Suprapubic skin (tissue), 4 donors: ENCODE measurements at places on chromosomes 16 and 17.
A peak's percentile ranks its signal among the peaks of the same experiment; 100 is the strongest.

DNA sequence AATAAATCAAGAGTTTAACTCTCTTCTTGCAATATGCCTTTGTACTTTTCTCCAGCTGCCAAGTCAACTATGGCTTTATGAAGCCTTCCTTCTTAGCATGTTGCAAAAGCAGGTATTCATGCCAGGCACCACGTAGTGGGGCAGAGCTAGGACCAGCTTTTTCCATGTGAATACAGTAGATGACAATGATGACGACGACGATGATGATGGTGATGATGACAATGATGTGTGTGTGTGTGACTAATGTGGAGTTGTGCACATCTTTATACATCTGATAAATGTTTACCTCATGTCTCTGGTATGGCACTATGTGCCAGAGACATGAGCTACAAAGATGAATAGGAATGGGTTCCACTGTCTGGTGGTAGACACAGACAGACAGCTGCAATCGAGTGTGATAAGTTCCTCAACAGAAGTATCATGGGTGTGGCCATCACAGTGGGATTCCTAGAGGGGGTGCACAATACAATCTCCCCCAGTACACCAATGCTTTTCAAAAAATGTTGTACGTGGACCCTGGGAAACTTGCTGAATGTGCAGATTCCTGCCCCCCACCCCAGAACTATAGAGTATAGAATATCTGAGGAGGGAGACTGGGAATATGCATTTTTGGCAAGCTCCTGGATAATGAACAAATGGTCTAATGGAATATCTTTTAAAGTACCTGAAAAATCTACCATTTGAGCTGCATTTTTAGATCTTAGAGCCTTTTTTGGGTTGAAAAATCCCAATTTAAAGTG, 183.4 kb downstream of the ABCC12 start:
- H3K36me3 ChIP-seq: no peaks in the 10 kb centered on the region
- no peaks in the 10 kb centered on the region for H3K4me1 ChIP-seq
- H3K27ac ChIP-seq: no peak overlapping the region
- DNase-seq: no peak
- H3K27me3 ChIP-seq: no peaks in the 10 kb centered on the region

- no peaks in the 10 kb centered on the region for H3K27me3 ChIP-seq
- peaks cover 61% of the 10 kb centered on the region for H3K4me1 ChIP-seq
- no peak for DNase-seq
- peaks cover 21% of the 10 kb centered on the region for H3K36me3 ChIP-seq
- H3K4me3 ChIP-seq: no peak overlapping the region
Measured at GRCh38 chr17:17852930-17853329, 16.1 kb upstream of the SREBF1 start.

DNA sequence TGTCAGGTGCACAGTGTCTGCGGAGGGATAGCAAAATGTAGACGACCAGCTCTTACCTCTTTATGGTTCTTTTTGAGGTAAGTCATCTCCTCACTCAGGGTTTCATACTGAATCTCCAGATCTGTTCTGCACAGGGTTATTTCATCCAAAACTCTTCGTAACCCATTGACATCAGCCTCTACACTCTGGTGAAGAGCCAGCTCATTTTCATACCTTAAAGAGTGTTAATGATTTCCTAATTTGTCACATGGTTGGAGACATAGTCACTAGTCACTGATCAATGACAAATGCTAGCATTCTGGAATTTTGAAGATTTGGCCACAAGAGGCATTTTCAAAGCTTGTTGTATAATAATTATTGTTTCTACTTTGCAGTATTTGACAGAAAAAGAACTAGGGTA, 1.3 kb downstream of the KRT25 start:
- no peak for DNase-seq
- no peak overlapping the region for H3K4me3 ChIP-seq
- H3K4me1 ChIP-seq: no peaks in the 10 kb centered on the region
- no peak overlapping the region for H3K27ac ChIP-seq

GRCh38 chr17:7184647-7185046, 5.5 kb upstream of the ASGR1 start:
- H3K4me1 ChIP-seq: no peaks in the 10 kb centered on the region
- no peaks in the 10 kb centered on the region for H3K27me3 ChIP-seq
- no peak overlapping the region for H3K27ac ChIP-seq

- no peak for DNase-seq
- H3K4me3 ChIP-seq: no peak overlapping the region
- H3K27me3 ChIP-seq: no peaks in the 10 kb centered on the region
Measured at GRCh38 chr16:85656351-85657266, 32.1 kb downstream of the GINS2 start.

- no peak for DNase-seq
- H3K4me1 ChIP-seq: no peaks in the 10 kb centered on the region
- no peaks in the 10 kb centered on the region for H3K36me3 ChIP-seq
- no peak overlapping the region for H3K4me3 ChIP-seq
- no peak overlapping the region for H3K27ac ChIP-seq
Measured at GRCh38 chr16:1066584-1067172, 5.9 kb upstream of the SSTR5 start.

- H3K4me3 ChIP-seq: peak within 1 kb of the TSS; percentile 45
- no peaks in the 10 kb centered on the region for H3K27me3 ChIP-seq
- no peak for DNase-seq
- H3K36me3 ChIP-seq: no peaks in the 10 kb centered on the region
- H3K27ac ChIP-seq: peak within 1 kb of the TSS; percentile 68
- peaks cover 13% of the 10 kb centered on the region for H3K4me1 ChIP-seq
Measured at GRCh38 chr16:20763461-20764232, at the start of gene ACSM3. Gene ACSM3, plus strand, starts transcription at chr16:20764014. Its CDS starts 6,021 bp downstream, at chr16:20770035.

GRCh38 chr16:22627043-22627442, 116.4 kb downstream of the NPIPB5 start:
- no peaks in the 10 kb centered on the region for H3K27me3 ChIP-seq
- no peak for DNase-seq
- no peaks in the 10 kb centered on the region for H3K36me3 ChIP-seq
- H3K4me3 ChIP-seq: no peak overlapping the region

- no peaks in the 10 kb centered on the region for H3K4me1 ChIP-seq
- DNase-seq: no peak
- no peak overlapping the region for H3K4me3 ChIP-seq
- no peak overlapping the region for H3K27ac ChIP-seq
- no peaks in the 10 kb centered on the region for H3K27me3 ChIP-seq
- no peaks in the 10 kb centered on the region for H3K36me3 ChIP-seq
Measured at GRCh38 chr16:75476817-75477216, 12.3 kb upstream of the TMEM170A start.

- no peak overlapping the region for H3K4me3 ChIP-seq
- H3K27me3 ChIP-seq: no peaks in the 10 kb centered on the region
- H3K4me1 ChIP-seq: peaks cover 4% of the 10 kb centered on the region
- no peak overlapping the region for H3K27ac ChIP-seq
- no peak for DNase-seq
- H3K36me3 ChIP-seq: no peaks in the 10 kb centered on the region
Measured at GRCh38 chr16:80990577-80990976, 16.1 kb downstream of the CMC2 start.

- no peaks in the 10 kb centered on the region for H3K36me3 ChIP-seq
- no peak overlapping the region for H3K27ac ChIP-seq
- H3K4me3 ChIP-seq: no peak overlapping the region
- peak; percentile 56 for DNase-seq
Measured at GRCh38 chr16:66441586-66442375, 14.7 kb downstream of the BEAN1 start.

GRCh38 chr16:77468831-77469230, 34.0 kb upstream of the ADAMTS18 start:
- no peak for DNase-seq
- no peak overlapping the region for H3K4me3 ChIP-seq
- H3K27ac ChIP-seq: no peak overlapping the region
- no peaks in the 10 kb centered on the region for H3K36me3 ChIP-seq

DNA sequence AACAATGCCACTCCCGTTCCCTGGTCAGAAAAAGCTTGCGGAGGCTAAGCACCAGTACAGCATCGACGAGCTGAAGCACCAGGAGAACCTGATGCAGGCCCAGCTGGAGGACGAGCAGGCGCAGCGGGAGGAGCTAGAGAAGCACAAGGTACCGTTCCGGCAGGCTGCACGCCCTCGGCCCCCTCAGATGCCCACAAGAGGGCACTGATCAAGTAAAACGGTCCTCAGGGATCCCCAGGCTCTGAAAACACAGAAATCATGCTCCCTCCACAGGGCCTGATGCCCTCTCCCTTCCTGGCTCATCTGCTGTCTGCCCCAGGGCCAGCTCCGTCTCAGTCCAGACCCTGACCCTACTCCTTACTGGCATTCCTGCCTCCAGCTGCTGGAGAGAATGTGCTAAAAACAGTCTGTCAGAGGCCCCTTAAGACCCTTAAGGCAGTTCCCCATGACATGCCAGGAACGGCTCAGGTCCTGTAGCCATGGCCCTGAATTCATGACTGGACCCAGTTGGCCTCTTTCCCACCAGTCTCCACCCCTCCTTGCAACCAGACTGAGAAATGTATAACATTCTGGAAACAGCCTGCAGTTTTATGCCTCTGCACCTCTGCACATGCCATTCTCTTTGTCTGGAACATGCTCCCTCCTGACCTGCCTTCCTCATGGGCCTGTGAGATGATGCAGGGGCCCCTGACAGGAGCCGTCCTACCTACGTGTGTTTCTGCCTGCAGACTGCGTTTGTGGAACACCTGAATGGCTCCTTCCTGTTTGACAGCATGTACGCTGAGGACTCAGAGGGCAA, 21.8 kb downstream of the DRC3 start:
- H3K27me3 ChIP-seq: no peaks in the 10 kb centered on the region
- no peak for DNase-seq
- no peak overlapping the region for H3K4me3 ChIP-seq

DNA sequence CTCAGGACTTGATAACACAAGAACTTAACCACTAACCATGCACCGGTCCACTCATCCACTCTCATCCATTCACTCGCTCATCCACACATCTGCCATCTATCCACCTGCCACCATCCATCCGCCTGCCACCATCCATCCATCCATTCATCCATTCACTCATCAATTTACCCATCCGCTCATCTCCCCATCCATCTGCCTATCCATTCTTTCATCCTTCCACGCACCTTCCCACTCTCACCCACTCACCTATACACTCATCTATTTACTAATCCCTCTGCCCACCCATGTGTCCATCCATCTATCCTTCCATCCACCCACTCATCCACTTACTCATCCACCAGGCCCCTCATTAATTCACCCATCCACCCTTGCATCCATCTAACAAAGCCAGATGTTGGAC, 131.0 kb downstream of the MRM1 start:
- H3K4me3 ChIP-seq: no peak overlapping the region
- no peaks in the 10 kb centered on the region for H3K36me3 ChIP-seq
- DNase-seq: no peak
- H3K27me3 ChIP-seq: peaks cover 46% of the 10 kb centered on the region
- no peak overlapping the region for H3K27ac ChIP-seq

DNA sequence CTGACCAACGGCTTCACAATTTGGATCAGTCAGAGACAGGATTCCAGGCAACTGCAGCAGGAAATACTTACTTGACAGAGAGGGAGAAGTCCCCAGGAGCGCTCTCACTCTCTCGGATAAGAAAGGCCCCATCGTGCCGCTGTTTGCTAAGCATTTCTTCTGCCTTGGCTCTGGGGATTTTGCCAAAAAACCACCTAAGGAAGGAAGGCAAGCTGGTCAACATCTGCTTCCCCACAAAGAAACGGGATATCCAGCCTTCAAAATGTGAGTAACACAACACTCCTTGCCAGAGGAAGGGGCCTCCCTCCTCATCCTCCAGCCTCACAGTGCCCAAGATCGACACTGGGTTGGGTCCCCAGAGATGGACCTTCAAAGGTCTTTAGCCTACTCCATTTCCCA, 36.6 kb upstream of the SLC25A19 start:
- no peak for DNase-seq
- peaks cover 24% of the 10 kb centered on the region for H3K36me3 ChIP-seq
- H3K27me3 ChIP-seq: no peaks in the 10 kb centered on the region
- peaks cover 11% of the 10 kb centered on the region for H3K4me1 ChIP-seq
- H3K27ac ChIP-seq: peak overlapping the region; percentile 19

GRCh38 chr17:2779545-2779944, 16.7 kb upstream of the RAP1GAP2 start:
- H3K4me3 ChIP-seq: no peak overlapping the region
- H3K27ac ChIP-seq: no peak overlapping the region

DNA sequence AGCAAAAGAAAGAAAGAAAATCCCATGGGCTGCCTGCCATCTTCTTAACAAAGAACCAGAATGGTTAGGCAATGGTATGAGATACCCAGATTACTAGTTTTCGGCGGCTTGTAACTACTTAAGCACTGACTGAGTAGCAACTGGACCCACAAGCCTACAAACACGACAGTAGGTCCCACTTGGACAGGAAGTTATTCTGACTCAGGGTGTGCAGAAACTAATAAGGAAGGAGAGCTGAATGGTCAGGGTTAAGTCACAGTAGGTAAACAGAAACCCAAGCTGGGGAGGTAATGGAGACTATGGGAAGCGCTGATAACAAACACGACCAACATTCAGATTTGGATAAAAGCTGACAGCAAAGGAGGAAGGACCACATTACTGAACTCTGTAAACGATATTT, 10.4 kb upstream of the HLF start:
- H3K27me3 ChIP-seq: no peaks in the 10 kb centered on the region
- no peak for DNase-seq
- H3K27ac ChIP-seq: no peak overlapping the region

DNA sequence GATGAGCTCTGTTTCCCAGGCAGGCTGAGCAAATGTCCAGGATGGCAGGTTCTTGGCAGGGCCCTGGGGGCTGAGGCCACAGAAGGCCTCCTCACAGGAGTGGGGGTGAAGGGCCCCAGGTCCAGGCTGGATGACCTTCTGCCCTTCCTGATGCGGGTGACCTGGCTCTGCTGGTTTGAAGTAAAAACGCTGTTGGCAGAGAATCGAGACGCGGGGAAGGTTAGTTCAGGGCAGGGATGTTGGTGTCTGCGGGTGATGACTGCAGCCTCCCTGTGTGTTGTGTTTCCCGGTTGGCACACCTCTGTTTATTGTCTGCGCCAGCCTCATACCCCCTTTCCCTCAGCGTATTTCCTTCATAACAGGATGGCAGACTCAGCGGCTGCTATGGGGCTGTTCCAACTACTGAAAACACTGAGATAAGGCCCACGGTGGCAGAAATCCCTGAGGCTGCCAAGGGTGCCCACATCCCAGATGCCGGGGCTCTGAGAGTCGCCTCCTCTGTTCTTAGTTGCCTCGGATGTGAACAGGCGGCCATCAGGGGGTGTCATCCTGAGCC, 104.6 kb downstream of the METRNL start:
- peaks cover 29% of the 10 kb centered on the region for H3K4me1 ChIP-seq
- no peak for DNase-seq
- no peaks in the 10 kb centered on the region for H3K36me3 ChIP-seq
- no peak overlapping the region for H3K4me3 ChIP-seq

DNA sequence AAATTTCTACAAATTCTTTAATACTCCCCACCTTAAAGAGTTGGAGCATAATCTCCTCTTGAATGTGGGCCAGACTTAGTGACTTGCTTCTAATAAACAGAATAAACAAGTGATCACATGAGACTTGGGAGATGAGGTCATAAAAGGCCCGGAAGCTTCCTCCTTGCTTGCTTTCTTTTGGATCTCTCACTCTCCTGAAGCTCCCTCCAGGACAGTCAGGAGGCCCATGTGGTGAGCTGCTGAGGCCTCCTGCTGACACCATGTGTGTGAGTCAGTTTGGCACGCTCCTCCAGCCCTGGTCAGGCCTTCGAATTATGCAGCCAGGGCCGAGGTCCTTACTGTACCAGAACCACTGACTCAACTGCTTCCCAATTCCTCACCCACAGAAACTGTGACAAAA, 53.2 kb downstream of the NDEL1 start:
- peaks cover 74% of the 10 kb centered on the region for H3K36me3 ChIP-seq
- no peak overlapping the region for H3K4me3 ChIP-seq
- DNase-seq: no peak

GRCh38 chr16:76164970-76165558, 112.1 kb upstream of the CNTNAP4 start:
- DNase-seq: no peak
- no peak overlapping the region for H3K27ac ChIP-seq
- no peaks in the 10 kb centered on the region for H3K4me1 ChIP-seq
- no peaks in the 10 kb centered on the region for H3K36me3 ChIP-seq
- H3K27me3 ChIP-seq: no peaks in the 10 kb centered on the region
